ENCODE measurements at places on chromosomes 3 and 15. TPM values are rescaled to one million over a fixed set of nuclear protein-coding genes. Genes with fewer than 3 reads are reported as not detected.

NANOGP8 gene
- not detected for total RNA-seq

GRCh38 chr15:29089731-29090616 is 179.6 kb downstream of the NSMCE3 start:
- H3K4me3 ChIP-seq = peak overlapping the region; percentile 27
- peaks cover 38% of the 10 kb centered on the region for H3K4me1 ChIP-seq
- peak overlapping the region; percentile 26 for H3K27ac ChIP-seq
- no peaks in the 10 kb centered on the region for H3K27me3 ChIP-seq
- peaks cover 14% of the 10 kb centered on the region for H3K36me3 ChIP-seq
- DNase-seq = no peak

DNA sequence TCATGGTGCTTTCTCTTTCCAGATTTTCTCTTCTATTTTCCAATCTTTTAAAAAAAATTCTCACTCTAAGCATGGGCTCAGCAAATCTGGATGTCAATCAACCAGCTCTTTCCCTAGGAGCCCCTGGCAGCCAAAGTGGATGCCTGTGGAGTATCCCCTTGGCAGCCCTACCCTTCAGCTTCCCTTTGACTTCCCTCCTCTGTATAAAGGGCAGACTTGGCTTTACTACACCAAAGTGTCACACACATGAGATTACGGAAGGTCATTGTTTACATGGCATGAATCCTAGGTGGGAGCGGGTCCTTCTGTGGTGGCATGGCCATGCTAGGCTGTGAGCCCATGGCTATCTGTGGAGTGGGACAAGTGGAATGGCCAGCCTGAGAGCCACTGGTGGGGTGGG is 379.9 kb downstream of the GABRB3 start:
- H3K4me3 ChIP-seq = no peak overlapping the region
- no peak for DNase-seq
- H3K27me3 ChIP-seq = no peaks in the 10 kb centered on the region

NEIL1 gene
- total RNA-seq = 30.6 TPM

DNA sequence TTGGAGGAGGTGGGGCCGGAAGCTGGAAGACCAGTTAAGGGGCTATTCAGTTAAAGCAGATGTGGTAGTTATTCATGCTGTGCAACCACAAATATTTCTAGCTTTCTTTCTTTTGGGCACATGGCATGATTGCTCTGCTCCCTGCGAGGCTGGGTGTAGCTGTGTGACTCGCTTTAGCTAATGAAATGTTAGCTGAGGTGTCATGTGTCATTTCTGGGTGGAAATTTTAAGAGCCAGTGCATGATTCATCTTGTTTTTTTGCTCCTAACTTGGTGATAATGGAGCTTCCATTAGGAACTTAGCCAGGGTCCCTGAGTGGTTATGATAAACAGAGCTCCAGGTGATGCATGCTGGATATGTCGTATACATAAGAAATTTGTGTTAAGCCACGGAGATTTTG is 300.6 kb downstream of the SATB1 start:
- no peaks in the 10 kb centered on the region for H3K27me3 ChIP-seq
- H3K27ac ChIP-seq = no peak overlapping the region
- no peak overlapping the region for H3K4me3 ChIP-seq
- no peaks in the 10 kb centered on the region for H3K4me1 ChIP-seq
- no peak for DNase-seq

GRCh38 chr3:135917076-135917475 is 48.5 kb upstream of the PPP2R3A start:
- H3K27ac ChIP-seq = no peak overlapping the region
- no peaks in the 10 kb centered on the region for H3K4me1 ChIP-seq
- H3K4me3 ChIP-seq = no peak overlapping the region
- H3K36me3 ChIP-seq = no peaks in the 10 kb centered on the region
- no peak for DNase-seq

GRCh38 chr15:100667405-100668347 is 65.3 kb downstream of the ASB7 start:
- H3K4me3 ChIP-seq = no peak overlapping the region
- H3K4me1 ChIP-seq = no peaks in the 10 kb centered on the region
- H3K36me3 ChIP-seq = no peaks in the 10 kb centered on the region
- H3K27me3 ChIP-seq = peaks cover 5% of the 10 kb centered on the region
- no peak overlapping the region for H3K27ac ChIP-seq
- DNase-seq = no peak

- H3K27ac ChIP-seq = no peak overlapping the region
- no peaks in the 10 kb centered on the region for H3K36me3 ChIP-seq
- H3K27me3 ChIP-seq = no peaks in the 10 kb centered on the region
- no peaks in the 10 kb centered on the region for H3K4me1 ChIP-seq
- no peak for DNase-seq
Observed at GRCh38 chr15:35514759-35515158, 31.2 kb downstream of the DPH6 start.

DNA sequence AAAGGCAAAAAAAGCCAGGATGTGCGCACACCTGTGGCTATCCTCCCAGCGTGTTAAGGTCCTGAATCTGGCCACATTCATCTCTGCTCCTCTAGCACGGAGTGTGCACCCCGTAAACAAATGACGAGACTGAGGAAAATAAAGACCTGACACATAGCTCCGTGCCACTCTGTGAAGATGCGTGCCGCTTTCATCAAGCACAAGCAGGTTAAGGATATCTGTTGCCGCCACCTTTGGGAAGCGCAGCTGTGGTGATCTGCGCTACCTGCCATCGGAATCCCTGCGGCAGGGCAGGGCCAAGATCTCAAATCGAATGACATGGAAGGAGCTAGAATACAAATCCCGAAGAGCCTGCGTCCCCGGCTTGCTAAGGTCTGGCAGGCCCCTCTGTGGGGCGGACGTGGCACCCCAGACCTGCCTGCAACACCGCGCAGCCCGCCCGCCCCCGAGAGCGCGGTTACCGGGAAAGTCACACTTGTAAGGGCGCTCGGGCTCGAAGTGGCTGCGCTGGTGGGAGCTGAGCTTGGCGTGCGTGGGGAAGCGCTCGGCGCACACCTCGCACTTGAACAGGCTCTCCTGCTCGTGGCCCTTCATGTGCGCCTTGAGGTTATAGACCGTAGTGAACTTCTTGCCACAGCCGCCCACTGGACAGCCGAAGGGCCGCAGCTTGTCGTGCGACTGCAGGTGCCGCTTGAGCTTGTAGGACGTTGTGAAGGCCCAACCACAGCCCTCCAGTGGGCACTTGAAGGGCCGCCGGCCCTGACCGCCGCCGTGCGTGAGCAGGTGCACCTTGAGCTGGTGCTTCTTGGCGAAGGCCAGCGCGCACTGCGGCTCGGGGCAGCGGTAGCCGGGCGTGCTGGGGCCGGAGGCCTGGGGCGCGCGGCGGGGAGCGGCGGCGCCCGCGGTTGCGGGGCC is 936 bp downstream of the ZXDC start:
- no peak for DNase-seq
- peak overlapping the region; percentile 70 for H3K4me3 ChIP-seq
- H3K27me3 ChIP-seq = no peaks in the 10 kb centered on the region
- H3K4me1 ChIP-seq = peaks cover 43% of the 10 kb centered on the region
- H3K36me3 ChIP-seq = peaks cover 29% of the 10 kb centered on the region

DNA sequence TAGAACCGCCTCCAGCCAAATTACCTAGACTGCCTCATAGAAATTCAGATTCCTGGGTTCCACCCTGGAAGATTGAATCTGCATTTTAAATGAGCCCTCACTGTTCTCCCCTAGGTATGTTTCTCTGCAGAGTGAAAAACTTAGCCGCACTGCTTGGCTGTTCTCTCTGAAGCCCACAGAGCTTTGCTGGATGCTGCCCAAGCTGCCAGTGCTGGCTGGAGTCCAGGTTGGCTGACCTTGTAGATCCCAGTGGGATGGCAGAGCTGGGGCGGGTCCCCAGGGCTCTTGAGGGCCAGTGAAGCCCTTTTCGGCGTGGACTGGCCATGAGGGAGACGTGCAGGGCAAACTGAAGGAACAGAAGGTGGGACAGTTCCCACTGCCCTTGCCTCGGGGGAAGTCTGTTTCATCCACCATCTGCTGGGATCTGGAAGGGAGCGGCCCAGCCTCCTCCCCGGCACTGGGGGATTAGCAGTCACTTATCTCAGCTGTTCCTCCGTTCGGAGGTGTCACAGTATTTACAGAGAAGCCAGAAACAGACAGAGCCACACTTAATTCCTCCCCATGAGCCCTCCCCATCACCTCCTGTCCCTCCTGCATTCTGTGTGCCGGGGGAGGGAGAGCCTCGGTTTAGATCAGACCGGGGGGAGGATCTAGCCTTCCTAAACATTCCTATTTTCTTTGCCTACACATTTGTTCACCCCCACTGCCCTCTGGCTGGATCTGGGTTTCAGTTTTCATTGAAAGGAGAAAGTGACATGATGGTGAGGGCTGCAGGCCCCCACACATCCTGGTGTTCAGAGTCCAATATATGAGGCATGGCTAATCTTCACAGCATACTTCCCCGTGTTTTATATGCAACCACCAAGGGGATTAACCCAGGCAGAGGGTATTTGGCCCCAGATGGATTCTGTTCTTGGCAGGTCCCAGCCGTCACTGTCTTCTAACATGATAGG is 4.1 kb upstream of the ACTC1 start:
- no peak overlapping the region for H3K4me3 ChIP-seq
- peaks cover 27% of the 10 kb centered on the region for H3K27me3 ChIP-seq
- no peak for DNase-seq
- no peaks in the 10 kb centered on the region for H3K36me3 ChIP-seq
- no peaks in the 10 kb centered on the region for H3K4me1 ChIP-seq

GRCh38 chr3:22729212-22729611 is 473.9 kb upstream of the UBE2E2 start:
- DNase-seq = no peak

GRCh38 chr3:50204804-50205412 is at the start of gene SLC38A3:
TSS of gene SLC38A3 (plus strand) at chr3:50205271. CDS start at chr3:50214200, 8,929 bp downstream.
- H3K36me3 ChIP-seq = no peaks in the 10 kb centered on the region
- H3K27me3 ChIP-seq = peaks cover 63% of the 10 kb centered on the region
- DNase-seq = no peak
- peak within 1 kb of the TSS; percentile 22 for H3K4me3 ChIP-seq
- peaks cover 21% of the 10 kb centered on the region for H3K4me1 ChIP-seq
- no peak within 1 kb of the TSS for H3K27ac ChIP-seq

ALDH1A2 gene
- total RNA-seq = not detected

GRCh38 chr3:174973465-174973864 is 114.3 kb downstream of the NAALADL2 start:
- DNase-seq = no peak
- H3K4me3 ChIP-seq = no peak overlapping the region
- H3K27me3 ChIP-seq = no peaks in the 10 kb centered on the region
- H3K27ac ChIP-seq = no peak overlapping the region

TEX9 gene
- 1.6 TPM for total RNA-seq

CAND2 gene
- total RNA-seq = 3.5 TPM

- no peaks in the 10 kb centered on the region for H3K27me3 ChIP-seq
- H3K4me3 ChIP-seq = no peak overlapping the region
- no peak overlapping the region for H3K27ac ChIP-seq
Observed at GRCh38 chr3:126245811-126246727, 65.7 kb upstream of the ALDH1L1 start.

Data from CD4-positive, alpha-beta T cell (primary cell).